ENCODE measurements at places on chromosomes 1 and 21. TPM values are rescaled to one million over a fixed set of nuclear protein-coding genes. Genes with fewer than 3 reads are reported as not detected.

DNA sequence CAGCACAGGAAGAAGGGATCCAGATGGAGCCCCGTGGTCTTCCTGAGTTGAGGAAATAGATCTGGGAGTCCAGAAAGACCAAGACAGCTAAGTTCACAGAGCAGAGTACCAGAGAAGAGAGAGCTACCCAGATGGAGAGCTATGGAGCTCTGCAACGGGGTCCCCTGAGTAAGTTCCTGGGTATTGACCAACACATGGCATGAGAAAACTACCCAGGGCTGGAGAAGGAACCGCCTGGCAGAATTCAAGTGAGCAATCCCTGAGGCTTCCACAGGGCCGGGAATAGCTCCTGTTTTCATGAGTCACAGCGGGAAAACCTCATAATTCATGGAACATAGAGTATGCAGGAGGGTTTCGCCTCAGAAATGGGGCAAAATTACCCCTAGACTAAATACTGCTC is 19.7 kb downstream of the STPG1 start:
- H3K4me3 ChIP-seq: no peak overlapping the region
- H3K27ac ChIP-seq: peak overlapping the region; percentile 50
- peaks cover 4% of the 10 kb centered on the region for H3K36me3 ChIP-seq
- no peak for DNase-seq

DNA sequence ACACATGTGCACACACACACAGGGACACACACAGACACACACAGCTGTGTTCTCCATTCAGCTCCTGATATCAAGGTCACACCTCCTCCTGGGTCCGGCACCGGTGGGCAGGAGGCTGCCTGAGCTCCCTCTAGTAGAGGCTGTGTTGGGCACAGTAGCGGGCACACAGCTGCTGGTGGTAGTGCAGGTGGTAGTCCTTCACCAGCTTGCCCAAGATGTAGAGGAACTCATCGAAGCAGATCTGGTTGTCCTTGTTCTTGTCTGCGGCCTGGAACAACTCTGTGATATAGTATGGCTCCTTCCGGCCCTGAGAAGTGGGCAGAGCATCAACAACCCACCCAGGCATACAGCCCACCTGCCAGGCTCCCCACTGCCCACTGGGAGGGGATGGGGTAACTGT is 5.6 kb upstream of the S100A8 start:
- DNase-seq: no peak
- H3K4me3 ChIP-seq: no peak overlapping the region
- peaks cover 18% of the 10 kb centered on the region for H3K27me3 ChIP-seq
- H3K27ac ChIP-seq: no peak overlapping the region
- H3K36me3 ChIP-seq: no peaks in the 10 kb centered on the region
- H3K4me1 ChIP-seq: no peaks in the 10 kb centered on the region

DNA sequence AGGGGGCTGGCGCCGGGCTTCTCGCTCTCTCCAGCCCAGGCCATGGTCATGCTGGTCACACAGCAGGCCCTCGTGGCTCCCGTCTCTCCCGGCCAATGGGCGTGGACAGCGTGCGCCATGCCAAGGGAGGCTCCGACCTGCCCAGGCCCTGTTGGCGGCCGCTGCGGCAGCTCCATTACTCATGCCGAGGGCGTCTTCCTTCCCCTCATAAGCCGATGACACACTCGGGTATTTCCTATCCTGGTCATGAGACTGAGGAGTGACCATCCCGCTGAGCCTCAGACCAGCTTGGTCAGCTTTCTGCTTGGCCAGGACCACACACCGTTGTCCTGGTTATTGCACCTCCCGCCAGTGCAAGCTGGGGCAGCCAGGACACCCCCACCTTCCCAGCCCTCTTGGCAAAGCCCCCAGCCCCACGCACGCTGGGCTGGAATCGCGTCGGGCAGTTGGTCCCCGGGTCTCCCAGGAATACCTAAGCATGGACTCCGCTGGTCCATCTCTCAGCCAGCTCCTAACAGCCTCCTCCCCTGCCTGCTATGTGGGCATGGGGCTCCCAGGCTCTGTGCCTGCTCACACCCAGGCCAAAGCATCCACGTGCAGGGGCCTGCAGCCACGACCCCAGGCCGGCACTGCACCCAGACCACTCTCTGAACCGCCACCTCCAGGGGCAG is 49.8 kb downstream of the ARHGEF16 start:
- peak overlapping the region; percentile 90 for H3K27ac ChIP-seq
- H3K4me3 ChIP-seq: no peak overlapping the region
- H3K36me3 ChIP-seq: peaks cover 9% of the 10 kb centered on the region

DNA sequence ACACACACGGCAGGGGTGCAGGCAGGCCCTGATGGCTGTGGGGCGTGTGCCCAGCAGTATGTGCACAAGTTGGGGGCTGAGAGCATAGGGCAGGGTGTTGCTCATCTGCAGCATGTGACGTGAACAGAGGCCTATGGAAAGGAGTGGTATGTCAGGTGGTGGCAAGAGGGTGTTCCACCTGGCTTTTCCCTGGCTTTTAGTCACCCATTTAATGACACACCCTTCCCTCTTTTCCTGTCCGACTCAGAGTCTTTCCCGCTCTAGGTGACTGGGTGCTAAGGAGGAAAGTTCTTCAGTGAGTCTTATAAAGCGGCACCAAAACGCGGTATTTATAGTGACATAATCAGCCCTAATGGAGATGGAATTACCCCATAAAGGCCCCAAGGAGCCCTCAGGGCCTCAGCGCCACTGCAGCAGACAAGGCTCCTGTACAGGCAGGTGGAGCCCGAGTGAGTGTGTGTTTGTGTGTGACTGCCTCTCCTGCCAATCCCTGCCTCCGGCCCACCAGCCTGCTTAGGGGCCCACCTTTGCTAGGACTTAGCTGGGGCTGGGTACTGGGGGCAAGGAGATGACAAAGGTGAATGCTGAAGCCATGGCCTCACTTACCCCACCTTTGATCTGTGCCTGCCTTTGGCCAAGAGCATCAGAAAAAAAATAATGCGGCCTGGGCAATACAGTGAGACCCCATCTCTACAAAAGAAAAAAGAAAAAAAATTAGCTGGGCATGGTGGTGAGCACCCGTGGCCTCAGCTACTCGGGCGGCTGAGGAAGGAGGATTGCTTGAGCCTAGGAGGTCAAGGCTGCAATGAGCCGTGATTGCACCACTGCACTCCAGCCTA is 3.3 kb upstream of the EPHA2 start:
- DNase-seq: no peak
- no peaks in the 10 kb centered on the region for H3K36me3 ChIP-seq
- H3K4me3 ChIP-seq: no peak overlapping the region
- peaks cover 17% of the 10 kb centered on the region for H3K4me1 ChIP-seq

GRCh38 chr1:192488058-192488457 is 87.5 kb upstream of the RGS1 start:
- H3K4me1 ChIP-seq: peaks cover 51% of the 10 kb centered on the region
- peak overlapping the region; percentile 34 for H3K27ac ChIP-seq
- no peak for DNase-seq
- peaks cover 2% of the 10 kb centered on the region for H3K36me3 ChIP-seq

DNA sequence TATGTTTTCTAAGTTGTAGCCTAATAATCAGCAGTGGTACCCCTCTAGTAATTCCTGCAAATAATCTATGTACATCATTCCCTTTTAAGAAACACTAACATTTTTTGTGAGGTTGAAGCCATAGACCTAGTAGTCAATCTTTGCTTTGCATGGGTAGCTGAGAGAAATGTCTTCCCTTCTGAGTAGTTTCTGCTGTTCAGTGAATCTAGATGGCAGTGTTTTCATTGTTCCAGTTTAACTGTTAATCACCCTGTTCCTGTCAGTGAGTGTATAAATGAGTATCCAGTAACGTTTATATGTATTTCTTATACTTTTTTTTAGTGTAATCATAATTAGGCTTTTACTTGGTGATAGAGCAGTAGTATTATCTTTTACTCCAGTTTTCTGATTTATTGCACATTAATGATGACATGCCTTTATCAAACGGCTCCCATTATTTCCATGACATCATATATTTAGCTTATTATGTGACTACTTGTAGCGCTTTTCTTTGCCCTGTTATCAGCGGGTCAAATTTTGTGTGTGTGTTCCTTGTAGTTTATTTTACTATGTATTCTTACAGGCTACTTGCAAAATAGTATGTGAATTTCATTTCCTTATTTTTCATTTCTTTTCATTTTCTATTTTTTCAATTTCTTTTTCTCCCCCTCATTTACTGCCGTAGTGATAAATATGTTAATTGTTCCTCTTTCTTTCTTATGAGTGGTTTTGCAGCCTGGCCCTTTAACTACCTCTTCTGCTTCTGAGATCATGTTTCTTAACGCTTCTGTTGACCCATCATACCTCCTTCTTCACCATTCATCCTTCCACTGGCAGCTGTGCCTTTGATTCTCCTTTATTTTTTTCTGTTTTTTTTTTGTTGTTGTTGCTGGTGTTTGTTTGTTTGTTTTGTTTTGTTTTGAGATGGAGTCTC is 18.8 kb downstream of the CEP350 start:
- H3K27me3 ChIP-seq: no peaks in the 10 kb centered on the region
- peaks cover 51% of the 10 kb centered on the region for H3K4me1 ChIP-seq
- no peak overlapping the region for H3K27ac ChIP-seq
- H3K4me3 ChIP-seq: no peak overlapping the region
- no peak for DNase-seq
- H3K36me3 ChIP-seq: no peaks in the 10 kb centered on the region

Gene ABCA4
- 0.26 TPM for total RNA-seq

DNA sequence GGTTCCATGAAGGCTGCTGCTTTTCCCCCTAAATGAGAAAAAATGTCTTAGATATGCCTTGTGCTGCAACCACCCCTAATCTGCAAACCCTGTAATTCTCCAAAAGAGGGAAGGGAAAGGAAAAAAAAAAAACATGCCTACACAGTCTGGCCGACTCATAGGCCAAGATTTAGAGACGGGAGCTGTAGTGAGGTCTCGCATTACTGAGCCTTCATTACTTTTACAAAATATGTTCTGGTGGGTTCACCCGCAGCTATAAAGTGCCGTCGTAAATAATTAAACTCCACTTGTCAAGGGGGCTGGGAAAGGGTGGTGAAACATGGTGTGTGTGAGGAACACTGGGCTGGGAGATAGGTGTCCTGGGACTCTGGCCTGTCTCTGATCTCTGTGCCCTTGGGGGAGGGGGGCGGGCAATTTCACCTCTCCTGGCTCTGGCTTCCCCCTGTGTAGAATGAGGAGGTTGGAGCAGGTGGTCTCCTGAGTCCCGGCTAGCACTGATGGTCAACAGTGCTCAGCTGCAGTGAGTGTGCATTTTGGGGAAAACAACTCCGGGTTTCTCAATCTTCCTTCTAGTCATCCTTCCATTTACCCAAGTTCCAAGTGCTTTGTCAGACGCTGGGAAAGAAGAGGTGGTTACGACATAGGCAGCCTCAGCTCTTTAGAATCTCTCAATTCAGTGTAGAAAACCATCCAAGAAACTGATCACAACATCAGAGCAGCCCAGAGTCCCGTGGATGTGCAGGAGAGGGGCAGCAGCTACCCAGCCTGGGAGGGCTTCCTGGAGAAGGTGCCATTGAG is 82.3 kb downstream of the ACTL8 start:
- no peaks in the 10 kb centered on the region for H3K36me3 ChIP-seq
- DNase-seq: no peak
- H3K4me1 ChIP-seq: no peaks in the 10 kb centered on the region

- no peak overlapping the region for H3K4me3 ChIP-seq
- no peaks in the 10 kb centered on the region for H3K36me3 ChIP-seq
- H3K27me3 ChIP-seq: peaks cover 27% of the 10 kb centered on the region
- peaks cover 4% of the 10 kb centered on the region for H3K4me1 ChIP-seq
- no peak overlapping the region for H3K27ac ChIP-seq
These were observed 4.8 kb upstream of the HEATR1 start for GRCh38 chr1:236608930-236609726.

- H3K4me1 ChIP-seq: peaks cover 4% of the 10 kb centered on the region
- no peak overlapping the region for H3K4me3 ChIP-seq
- no peak for DNase-seq
- no peak overlapping the region for H3K27ac ChIP-seq
These were observed 272.2 kb downstream of the LMO4 start for GRCh38 chr1:87600854-87601253.

GRCh38 chr1:244383278-244383884 is 68.3 kb downstream of the ADSS2 start:
- no peak overlapping the region for H3K27ac ChIP-seq
- DNase-seq: no peak
- H3K36me3 ChIP-seq: no peaks in the 10 kb centered on the region
- no peak overlapping the region for H3K4me3 ChIP-seq
- peaks cover 27% of the 10 kb centered on the region for H3K4me1 ChIP-seq

DNA sequence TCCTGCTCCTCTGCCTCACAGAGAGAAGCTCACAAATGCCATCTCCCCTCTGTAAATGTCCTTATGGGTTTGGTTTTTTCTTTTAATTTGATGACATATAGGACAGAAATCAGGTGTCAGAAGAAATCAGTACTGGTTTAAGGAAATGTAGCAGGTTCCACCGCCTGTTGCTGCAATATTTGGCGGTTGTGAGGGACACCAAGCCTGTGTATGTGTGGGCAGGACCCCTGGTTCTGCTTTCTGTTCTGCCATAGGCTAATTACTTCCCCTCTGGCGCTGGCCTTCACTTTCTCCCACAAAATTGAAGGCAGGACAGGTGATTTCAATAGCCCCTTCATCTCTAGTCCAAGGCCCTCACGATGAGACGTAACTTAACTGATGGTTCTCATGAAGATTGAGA is 69.2 kb downstream of the PRDM2 start:
- H3K36me3 ChIP-seq: peaks cover 2% of the 10 kb centered on the region
- no peak for DNase-seq
- H3K4me1 ChIP-seq: peaks cover 67% of the 10 kb centered on the region
- no peaks in the 10 kb centered on the region for H3K27me3 ChIP-seq

DNA sequence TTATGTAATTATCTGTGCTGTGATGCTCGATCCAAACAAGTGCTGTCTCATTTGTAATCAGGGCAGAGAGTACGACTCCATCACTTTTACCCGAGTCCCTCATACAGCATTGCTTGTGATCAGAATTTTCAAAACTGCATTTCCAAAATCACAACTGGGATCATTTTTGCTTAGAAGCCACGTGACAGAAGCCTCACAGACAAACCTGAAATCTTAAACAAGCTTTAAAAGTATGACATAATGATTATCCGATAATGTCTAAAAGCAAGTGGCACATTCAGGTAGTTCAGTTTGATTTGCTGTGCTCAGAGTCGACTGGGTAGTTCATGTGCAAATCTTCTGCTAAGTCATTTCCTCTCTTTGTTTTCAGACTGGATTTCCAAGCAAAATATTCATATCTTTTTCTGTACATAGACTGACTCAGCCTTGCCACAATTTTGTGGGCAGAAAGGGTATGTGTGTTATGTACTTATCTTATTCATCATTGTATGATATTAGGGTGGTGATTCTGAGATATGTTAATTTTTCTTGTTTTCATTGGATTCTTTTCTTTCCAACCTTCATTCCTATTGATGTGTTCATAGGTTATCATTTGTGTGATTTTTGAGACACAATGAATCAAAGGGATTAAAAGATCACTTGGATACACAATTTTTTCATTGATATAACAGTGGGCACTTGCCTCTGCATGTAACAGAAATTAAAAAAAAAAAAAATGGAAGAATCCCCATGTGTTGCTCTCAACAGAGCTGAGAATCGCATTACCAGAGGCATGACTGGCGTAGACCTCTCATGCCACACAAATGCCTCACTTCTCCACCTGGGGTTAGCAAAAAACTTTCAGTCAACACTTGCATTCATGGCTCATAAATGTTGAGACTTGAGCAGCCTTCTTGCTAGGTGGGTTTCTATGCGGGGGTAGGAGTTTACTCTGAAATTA is 355.7 kb downstream of the LTN1 start:
- peaks cover 56% of the 10 kb centered on the region for H3K4me1 ChIP-seq
- DNase-seq: no peak
- peak overlapping the region; percentile 72 for H3K27ac ChIP-seq
- no peak overlapping the region for H3K4me3 ChIP-seq

Measured in chondrocyte (in vitro differentiated cells).